ENCODE measurements at places on chromosomes 7 and 10. TPM values are rescaled to one million over a fixed set of nuclear protein-coding genes. Genes with fewer than 3 reads are reported as not detected.

The CRTAC1 gene
- total RNA-seq = not detected

DNA sequence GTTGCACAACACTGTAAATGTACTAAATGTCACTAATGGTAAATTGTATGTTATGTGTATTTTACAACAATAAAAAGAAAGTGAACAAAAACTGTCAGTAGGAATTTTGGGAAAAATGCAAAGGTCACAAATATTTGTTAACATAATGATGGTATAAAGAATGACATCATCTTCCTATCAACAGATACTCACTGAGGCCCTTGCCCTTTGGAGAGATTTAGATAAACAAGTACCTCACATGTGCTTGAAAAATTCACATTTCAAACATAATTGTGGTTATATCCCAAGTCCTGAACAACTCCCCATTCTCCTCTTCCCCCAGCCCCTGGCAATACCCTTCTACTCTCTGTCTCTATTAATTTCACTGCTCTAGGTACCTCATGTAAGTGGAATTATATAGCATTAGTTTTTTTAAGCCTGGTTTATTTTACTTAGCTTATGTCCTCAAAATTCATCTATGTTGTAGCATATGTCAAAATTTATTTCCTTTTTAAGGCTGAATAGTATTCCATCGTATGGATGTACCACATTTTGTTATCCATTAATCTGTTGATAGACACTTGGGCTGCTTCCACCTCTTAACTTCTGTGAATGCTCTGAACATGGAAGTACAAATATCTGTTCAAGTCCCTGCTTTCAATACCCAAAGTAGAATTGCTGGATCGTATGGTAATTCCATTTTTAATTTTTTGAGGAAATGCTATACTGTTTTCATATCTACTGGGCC, 90.5 kb downstream of the WIPF3 start:
- DNase-seq = no peak

- DNase-seq = no peak
Observed at GRCh38 chr7:20240080-20240926, 23.1 kb upstream of the MACC1 start.

- DNase-seq = no peak
Observed at GRCh38 chr10:94043431-94043990, 49.8 kb downstream of the PLCE1 start.

DNA sequence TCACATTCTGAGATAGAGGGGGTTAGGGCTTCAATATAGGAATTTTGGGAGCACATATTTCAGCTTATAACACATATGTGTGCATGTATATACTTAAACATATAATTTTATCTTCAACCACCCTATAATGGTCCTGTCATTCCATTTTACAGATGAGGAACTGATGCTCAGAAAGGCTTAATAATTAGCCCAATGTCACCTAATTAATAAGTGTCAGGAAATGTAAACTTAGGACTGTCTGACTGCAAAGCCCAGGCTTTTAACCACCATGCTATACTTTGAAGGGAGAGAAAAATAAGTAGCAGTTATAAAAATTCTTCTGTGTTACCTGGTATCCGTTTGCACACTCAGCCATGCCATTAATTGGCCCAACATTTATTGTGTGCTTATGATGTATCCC, 172.6 kb downstream of the SKIDA1 start:
- DNase-seq = no peak

GRCh38 chr10:119734396-119735332, 8.8 kb downstream of the INPP5F start:
- no peak for DNase-seq

DNA sequence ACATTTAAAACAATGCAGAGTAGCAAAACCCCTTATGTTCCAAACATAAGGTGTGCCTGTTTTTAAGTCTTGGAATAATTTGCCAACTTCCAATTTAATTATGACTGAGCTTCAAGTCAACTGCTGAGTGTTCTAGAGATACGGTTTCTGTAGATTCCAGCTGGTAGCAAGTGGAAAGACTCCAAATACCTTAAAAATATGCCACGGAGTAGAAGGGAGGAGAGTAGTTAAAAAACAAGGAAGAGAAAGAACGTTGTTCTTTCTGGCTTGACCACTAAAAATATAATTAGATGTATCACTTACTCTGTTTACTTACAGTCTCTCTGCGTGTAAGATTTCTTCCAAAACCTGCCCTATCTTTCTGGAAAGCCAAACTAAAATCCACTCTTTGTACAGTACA, 24.5 kb upstream of the ABLIM1 start:
- DNase-seq = peak; percentile 37

DNA sequence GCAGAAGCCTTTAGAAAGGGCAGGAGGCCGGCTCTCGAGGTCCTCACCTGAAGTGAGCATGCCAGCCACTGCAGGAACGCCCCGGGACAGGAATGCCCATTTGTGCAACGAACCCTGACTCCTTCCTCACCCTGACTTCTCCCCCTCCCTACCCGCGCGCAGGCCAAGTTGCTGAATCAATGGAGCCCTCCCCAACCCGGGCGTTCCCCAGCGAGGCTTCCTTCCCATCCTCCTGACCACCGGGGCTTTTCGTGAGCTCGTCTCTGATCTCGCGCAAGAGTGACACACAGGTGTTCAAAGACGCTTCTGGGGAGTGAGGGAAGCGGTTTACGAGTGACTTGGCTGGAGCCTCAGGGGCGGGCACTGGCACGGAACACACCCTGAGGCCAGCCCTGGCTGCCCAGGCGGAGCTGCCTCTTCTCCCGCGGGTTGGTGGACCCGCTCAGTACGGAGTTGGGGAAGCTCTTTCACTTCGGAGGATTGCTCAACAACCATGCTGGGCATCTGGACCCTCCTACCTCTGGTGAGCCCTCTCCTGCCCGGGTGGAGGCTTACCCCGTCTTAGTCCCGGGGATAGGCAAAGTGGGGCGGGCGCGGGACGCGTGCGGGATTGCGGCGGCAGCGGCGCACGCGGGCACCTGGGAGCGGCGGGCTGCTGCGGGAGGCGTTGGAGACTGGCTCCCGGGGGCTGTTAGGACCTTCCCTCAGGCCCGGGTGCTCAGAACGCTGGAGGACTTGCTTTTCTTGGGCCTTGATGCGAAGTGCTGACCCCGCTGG, at the start of gene FAS:
TSS of gene FAS (plus strand) at position 415 of the 777 bp plus-strand sequence. CDS start at position 494, 79 bp downstream.
- peak; percentile 11 for DNase-seq

The RFC2 gene
- 112 TPM for total RNA-seq

GRCh38 chr7:132575419-132575981, 770 bp downstream of the PLXNA4 start:
- DNase-seq = peak; percentile 65

The CH25H gene
- not detected for total RNA-seq

The AKAP9 gene
- total RNA-seq = 49.8 TPM

DNA sequence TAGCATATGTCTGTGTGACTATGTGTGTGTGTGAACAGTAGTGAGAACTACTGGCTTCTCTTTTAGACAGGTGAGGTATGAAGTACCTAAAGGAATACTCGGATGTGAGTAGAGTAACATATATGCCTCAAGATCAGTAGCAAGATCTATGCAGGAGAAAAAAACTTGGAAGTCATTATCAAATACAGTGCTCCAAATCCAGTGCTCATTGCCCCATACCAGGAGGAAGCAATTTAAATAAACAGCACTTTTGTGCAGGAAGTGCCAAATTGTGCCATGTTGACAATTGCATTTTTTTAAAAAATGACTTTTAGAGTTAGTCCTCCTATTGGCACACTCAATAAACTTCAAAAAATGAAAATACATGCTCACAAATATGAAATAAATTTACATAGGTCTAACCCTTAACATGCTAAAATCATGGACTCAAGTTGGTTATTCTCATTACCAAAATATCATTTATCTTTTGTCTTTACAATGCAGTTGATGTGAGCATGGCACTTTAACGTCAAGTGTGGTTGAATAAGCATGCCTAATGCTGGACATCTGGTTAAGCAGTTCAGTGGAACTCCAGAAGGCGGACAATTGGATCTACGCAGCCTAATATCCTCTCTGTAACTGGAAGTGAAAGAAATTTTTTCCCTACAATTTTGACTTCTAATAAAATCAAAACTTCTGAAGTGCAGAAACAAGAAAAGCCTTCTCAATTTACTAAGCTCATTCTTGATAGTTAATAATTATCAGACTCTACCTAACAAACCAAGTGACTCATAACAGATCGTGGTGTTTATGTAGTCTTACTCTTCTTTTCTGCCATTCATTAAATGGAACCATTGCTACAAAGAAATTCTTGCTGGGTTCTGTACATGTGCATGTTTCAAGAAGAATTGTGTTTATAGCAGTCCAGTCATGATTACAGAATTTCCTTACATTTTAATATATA, 195.2 kb downstream of the MDFIC start:
- DNase-seq = peak; percentile 10

GRCh38 chr10:70669015-70669414, 3.3 kb upstream of the ADAMTS14 start:
- no peak for DNase-seq

The CFAP69 gene
- total RNA-seq = 1.8 TPM

- DNase-seq = no peak
Observed at GRCh38 chr10:4839353-4839752, 13.3 kb downstream of the AKR1E2 start.

GRCh38 chr10:24452030-24452429, 243.1 kb downstream of the KIAA1217 start:
- DNase-seq = no peak

The SAP25 gene
- total RNA-seq = 0.30 TPM

The NFE2L3 gene
- not detected for total RNA-seq

DNA sequence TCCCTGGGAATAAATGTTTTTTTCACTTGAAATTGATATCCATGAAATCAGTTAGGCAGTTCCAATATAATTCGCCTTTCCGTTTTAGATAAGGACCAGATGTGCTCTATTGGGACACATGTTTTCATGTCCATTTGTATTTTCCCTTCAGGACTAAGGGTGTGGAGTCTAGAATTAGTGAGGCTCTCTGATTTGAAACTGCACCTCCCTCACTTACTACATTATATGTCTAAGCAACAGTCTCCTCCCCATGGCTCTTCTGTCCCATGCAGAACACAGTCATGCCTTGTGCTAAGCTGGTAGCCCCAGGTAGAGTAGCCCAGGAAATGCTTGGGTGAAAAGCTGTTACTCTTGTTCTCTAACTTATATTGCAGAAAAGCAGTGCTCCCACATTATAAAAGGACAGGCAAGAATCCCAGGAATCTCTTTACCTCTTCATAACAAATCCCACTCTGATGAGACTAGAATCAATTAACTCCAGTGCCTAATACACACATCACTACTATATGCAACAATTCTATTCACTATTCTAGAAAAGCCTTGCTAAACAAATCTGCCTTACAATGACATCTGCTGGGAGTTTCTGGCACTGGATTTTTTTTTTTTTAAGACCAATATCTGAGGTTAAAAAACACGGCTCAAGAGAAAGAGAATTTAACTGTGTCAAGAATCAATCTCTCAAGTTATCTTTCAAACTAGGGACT, 293.9 kb downstream of the SNX13 start:
- no peak for DNase-seq

GRCh38 chr10:19974138-19974537, 157.9 kb downstream of the PLXDC2 start:
- no peak for DNase-seq

- no peak for DNase-seq
Observed at GRCh38 chr10:121324678-121325213, 273.5 kb downstream of the FGFR2 start.
